ENCODE measurements at places on chromosomes 4 and X.

DNA sequence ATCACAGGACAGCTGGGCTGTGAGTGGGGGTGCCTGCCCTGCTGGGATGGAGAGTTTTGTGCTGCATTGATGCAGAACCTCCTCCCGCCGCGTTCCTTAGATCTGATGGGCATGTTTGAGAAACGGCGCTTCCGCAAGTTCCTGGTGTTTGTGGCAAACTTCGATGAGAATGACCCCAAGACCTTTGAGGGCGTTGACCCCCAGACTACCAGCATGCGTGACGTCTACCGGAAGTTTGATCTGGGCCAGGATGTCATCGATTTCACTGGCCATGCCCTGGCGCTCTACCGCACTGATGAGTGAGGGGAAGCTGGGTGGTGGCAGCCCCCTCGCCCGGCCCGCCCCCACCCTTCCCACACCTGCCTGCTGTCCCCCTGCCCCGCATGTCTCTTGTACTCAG lies 2.9 kb downstream of the GDI1 start:
- no peak for DNase-seq

DNA sequence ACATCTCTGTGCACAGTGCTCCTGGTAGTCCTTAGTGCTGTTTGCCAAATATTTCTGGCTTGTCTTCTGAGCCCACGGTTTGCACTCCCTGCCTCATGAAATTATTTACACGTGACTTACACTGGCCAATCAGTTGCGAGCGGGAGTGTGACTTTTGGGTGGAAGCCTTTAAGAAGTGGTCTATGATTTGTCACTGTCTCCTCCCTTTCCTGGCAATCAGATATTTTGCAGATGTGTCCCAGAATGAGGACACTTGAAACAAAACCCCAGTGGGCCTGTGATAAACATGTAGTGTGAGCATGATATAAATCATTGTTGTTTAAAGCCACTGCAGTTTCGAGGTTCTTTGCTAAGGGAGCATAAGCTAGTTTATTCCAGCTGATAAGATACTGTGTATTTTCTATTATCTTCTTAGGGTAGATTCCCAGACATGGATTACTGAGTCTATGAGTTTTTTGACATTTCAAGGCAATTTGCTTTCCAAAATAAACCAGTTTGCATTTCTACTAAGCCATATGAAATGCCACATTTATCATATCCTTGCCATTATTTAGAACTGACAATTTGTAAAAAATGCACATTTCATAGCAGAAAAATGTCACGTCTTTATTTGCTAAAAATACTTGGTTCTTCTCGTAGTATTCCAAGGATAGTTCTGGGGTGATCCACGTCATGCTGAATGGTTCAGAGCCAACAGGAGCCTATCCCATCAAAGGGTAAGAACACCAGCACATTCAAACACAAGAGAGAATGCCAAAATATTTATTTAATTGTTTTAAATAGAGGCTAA lies 12.0 kb downstream of the BST1 start:
- peak; percentile 70 for DNase-seq

- DNase-seq = no peak
Observed at GRCh38 chr4:99024481-99025275, 29.2 kb downstream of the METAP1 start.

DNA sequence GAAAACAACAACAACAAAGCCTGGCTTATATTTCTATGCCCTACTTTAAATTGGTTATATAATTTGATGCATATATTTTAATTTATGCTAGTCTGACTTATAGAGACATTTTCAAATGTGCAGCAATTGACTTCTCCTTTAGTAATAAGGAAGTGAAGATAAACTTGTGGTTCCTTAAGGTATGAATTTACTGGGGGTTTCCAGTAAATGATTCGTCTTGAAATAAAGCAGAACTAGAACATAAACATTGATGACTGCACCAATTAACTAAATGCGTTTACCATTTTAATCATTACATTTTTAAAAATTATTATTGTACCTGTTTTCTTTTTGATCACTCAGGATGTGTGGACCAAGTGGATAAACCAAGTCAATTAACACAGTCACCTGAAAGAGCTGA lies 99.6 kb upstream of the CCSER1 start:
- no peak for DNase-seq

DNA sequence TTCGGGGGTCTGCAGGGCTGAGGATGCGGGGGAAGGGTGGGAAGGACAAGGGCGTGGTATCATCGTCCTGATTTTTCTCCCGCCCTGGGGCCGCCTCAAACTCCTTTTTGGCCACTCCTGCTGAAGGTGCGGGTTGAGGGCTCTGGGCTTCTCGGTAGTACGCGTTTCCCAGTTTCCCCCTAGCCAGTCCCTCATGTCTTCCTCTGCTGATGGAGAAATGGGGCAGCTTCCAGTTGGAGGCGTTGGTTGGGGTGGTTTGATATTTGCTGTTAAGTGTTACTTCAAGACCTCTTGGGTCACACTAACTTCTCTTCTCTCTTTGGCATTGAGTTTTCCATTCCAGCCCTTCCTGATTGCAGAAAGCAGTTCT lies 482 bp downstream of the GSTCD start:
- DNase-seq = no peak

DNA sequence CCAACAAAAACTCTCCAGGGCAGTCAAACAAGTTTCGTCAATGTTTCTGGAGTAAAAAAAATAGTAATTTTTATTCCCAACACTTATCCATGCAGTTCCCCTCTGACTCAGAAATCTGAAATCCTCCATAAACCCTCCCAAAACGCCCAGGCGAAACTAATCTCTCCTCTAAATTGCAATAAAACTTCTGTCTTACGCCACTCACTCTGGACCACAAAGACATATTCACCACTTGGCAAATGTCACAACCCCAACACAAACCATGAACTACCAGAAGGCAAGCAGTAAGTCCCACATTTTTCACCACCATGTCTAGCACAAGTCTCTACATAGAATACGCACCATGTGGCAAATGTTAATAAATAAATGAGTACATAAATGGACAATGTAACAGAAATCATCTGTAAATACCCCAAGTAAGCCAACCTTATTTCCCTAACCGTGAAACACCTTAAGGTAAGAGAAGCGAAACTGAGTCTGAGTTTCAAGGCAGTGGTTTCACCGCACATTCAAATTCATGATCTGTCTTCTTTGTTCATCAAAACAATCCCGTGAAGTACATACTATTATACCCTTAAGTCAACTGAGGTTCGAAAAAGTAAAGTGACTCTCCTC lies 1.6 kb downstream of the PAPSS1 start:
- DNase-seq = peak; percentile 58

DNA sequence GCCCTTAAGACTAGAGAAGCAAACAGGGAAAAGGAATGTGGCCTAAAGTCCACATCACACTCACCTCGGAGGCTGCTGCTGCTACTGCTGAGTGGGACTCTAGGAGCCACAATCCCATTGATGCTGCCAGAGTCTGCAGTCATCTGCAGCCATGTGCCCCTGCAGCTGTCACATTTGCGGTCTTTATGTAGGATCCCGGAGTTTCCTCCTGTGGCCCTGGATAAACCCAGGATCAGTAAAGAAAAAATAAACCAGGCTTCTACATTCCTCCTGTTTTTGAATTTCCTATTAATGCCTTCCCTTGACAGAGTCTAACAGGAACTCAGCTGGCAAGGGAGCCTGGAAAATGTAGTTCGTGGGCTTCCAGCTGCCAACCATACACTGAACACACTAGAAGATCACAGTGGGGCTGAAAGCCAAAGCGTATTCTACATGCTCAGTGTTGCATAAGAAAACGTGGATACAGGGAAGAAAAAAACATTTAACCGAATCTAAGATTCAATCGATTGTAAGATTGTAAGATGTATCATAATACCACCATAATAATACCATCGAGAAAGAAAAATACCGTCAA lies 10.3 kb upstream of the PHEX start:
- no peak for DNase-seq

GRCh38 chr4:3711183-3712111 lies 54.7 kb upstream of the ADRA2C start:
- no peak for DNase-seq

- peak; percentile 2 for DNase-seq
Observed at GRCh38 chr4:122423246-122423645, 33.3 kb downstream of the IL2 start.

DNA sequence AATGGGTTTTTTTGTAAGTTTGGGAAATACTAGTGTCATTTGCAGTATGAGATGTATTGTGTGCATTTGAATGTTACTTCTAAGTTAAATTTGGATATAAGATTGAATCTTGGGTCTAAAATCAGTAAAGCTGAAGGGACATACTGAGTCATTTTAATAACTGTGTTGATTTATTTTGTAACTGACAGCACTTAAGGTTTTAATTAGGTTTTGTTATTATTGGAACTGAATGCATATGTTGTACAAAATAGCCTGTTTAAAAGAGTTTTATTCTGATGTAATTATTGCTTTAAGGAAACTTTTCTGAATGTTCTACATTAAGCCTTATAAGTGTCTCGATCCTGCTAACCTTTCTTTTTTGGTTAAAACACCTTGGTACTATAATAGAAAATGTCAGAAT lies 396.6 kb downstream of the MAPK10 start:
- no peak for DNase-seq

DNA sequence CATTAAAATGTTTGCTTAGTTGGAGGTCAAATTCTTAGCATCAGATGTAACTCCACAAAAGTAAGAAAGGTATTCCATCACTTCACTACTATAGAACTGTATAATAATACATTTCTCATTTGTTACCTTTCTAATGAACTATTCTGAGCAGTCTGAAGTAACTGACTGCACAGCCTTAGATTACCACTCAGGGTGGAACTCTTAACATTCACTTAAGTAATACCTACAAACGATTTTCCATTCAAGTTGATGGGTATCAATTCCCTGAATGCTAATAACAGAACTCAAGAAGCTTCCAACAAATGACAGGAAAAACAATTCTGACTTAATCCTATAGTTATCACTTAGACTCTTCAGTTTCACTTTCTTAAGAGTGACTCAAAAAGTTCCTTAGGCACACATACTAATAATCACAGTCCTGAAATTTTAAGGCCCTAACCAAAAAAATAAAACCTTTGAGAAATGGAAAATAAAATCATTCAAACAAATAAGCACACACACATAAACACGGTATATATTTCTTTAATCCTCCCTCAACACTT lies 20.9 kb downstream of the HNRNPD start:
- DNase-seq = no peak

DNA sequence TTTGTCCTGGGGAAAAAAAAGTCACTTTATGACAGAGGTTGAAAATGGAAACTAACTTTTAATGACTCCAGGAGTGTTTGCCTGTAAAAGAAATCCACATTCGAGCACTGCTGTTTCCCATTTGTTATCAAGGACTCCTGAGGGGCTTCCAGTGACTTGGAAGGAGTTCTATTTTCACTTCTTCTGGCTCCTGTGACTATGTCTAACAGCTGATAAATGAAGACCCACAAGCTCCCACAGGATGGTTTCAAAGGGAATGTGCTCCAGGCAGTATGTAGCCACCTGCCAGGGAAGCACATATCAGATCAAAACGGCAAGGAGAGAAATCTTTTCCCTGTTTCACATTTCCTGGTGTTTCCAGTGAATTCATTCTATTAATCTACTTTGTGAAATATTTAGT lies 159.8 kb upstream of the FAM241A start:
- no peak for DNase-seq

- peak; percentile 64 for DNase-seq
Observed at GRCh38 chr4:150067859-150068258, 10.4 kb upstream of the DCLK2 start.

DNA sequence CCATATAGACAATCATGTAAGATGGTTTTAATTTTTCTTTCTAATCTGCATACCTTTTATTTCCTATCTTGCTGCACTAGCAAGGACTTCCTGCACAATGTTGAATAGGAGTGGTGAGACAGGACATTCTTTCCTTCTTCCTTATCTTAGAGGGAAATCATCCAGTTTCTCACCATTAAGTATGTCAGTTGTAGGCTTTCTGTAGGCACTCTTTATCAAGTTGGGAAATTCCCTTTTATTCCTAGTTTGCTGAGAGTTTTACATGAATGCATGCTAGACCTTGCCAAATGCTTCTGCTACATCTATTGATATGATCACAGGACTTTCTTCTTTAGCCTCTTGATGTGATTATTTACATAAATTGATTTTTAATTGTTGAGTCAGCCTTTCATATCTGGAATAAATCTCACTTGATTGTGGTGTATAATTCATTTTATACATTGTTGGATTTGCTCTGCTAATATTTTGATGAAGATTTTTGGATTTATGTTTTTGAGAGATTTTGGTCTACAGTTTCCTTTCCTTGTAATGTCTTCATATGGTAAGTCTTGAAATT lies 23.8 kb downstream of the RNF175 start:
- DNase-seq = no peak

- DNase-seq = no peak
Observed at GRCh38 chrX:69150281-69150960, 14.8 kb downstream of the PJA1 start.
